ENCODE measurements at places on chromosomes 7 and 10.

- peak; percentile 25 for DNase-seq
These were observed 1382.0 kb upstream of the CELF2 start for GRCh38 chr10:9635691-9636090.

GRCh38 chr10:17085011-17085725 is 44.4 kb downstream of the CUBN start:
- DNase-seq, result no peak

GRCh38 chr10:110410329-110411046 is 87.2 kb upstream of the DUSP5 start:
- peak; percentile 96 for DNase-seq

DNA sequence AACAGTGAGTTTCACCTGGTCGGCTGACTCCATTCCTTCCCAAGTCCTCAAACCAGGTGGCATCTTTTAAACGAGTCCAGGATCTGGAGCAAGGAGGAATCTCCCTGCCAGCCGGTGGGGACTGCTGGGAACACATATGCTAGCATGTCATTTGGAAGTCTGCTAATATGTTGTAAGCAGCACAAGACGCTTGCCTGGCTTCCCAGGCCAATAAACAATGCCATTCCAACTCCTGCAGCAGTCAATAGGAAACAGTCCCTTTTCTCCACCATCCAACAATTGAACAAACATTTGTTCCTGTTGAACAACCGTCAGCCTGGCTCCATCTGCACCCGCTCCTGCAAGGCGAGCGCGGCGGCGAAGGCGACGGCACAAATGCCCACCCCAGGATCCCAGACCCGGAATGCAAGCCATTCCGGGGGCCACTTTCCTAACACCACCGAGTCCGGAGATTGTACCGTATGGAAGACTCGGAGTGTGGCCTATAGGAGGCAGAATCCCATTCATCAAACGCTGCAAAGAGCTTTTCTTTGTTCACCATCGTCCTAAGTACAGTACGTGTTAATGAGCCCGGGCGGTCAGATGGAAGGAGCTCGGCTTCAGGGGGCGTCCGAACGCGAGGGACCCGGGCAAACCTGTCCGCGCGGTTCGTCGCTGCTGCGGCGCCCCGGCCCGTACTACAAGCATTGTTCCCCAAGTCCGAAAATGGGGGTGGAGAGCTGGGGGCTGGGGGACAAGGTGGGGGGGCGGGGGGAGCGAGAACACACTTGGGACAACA is 1.6 kb downstream of the FAM53B start:
- DNase-seq, result peak; percentile 65

- no peak for DNase-seq
These were observed 26.7 kb downstream of the FAM171A1 start for GRCh38 chr10:15344256-15344875.

DNA sequence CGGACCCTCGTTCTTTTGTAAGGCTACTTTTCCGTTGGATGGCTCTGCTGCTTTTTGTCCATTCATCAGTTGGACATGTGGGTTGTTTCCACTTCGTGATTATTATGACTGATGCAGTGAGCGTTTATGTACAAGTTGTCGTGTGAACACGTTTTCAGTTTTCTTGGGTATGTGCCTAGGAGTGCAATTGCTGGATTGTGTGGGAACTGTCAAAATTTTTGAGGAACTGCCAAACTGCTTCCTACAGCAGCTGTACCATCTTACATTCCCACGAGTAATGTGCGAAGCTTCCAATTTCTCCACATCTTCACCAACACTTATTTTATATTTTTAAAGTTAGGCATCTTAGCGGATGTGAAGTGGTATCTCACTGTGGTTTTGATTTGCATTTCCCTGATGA is 10.4 kb downstream of the FKBP6 start:
- no peak for DNase-seq

DNA sequence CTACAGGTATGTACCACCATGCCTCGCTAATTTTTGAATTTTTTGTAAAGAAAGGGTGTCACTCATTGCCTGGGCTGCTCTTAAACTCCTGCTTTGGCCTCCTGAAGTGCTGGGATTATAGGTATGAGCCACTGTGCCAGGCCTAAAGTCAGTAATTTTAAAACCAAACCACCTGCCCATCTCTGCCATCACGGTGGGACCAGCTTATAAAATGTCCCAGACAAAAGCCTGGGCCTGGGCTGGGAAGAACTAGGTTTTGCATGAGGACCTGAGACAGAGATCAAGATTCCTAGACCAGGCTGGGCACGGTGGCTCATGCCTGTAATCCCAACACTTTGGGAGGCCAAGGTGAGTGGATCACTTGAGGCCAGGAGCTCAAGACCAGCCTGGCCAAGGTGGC is 395.6 kb downstream of the CALN1 start:
- DNase-seq, result no peak

GRCh38 chr7:121530227-121531174 is 134.4 kb upstream of the FAM3C start:
- peak; percentile 98 for DNase-seq

GRCh38 chr7:148515237-148515636 is 75.3 kb upstream of the C7orf33 start:
- peak; percentile 32 for DNase-seq

- DNase-seq, result peak; percentile 84
These were observed 189.2 kb upstream of the PODXL start for GRCh38 chr7:131745390-131746248.

GRCh38 chr10:27134371-27134770 is 19.8 kb downstream of the YME1L1 start:
- no peak for DNase-seq

- no peak for DNase-seq
These were observed 5.1 kb downstream of the GNA12 start for GRCh38 chr7:2838873-2839578.

GRCh38 chr7:130481898-130482297 is 10.0 kb upstream of the MEST start:
- peak; percentile 66 for DNase-seq
